Naive B cell (primary cell): ENCODE measurements at places on chromosomes 13 and 19.

- peak; percentile 79 for DNase-seq
Measured at GRCh38 chr19:17260842-17261325, 3.7 kb downstream of the USHBP1 start.

DNA sequence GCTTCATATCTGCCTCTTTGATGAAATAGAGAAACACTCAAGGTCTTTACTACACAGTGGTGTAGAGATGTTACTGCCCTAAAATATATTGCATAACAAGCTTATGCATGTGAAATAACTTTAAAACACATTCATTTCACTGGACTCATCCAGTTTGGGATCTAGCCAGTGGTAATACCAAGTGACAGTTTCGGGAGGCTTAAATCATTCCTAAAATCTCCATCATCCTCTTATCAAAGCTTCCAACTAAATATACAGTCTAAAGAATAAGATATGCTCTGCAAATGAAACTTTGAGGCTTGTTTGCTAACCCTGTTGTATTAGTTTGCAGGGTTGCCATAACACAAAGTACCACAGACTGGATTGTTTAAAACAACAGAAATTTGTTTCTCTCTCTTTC is 52.8 kb downstream of the THSD1 start:
- DNase-seq: no peak

GRCh38 chr19:54275951-54276350 is 5.0 kb downstream of the LILRB2 start:
- DNase-seq: no peak

GRCh38 chr13:97205465-97205864 is 16.7 kb upstream of the MBNL2 start:
- no peak for DNase-seq

GRCh38 chr13:28743020-28743419 is 24.2 kb upstream of the SLC46A3 start:
- no peak for DNase-seq

GRCh38 chr13:99085139-99085807 is 107.4 kb upstream of the DOCK9 start:
- no peak for DNase-seq
